ENCODE measurements at places on chromosomes 16 and 17. TPM values are rescaled to one million over a fixed set of nuclear protein-coding genes. Genes with fewer than 3 reads are reported as not detected.

- no peaks in the 10 kb centered on the region for H3K4me1 ChIP-seq
- H3K27me3 ChIP-seq = no peaks in the 10 kb centered on the region
- H3K4me3 ChIP-seq = no peak overlapping the region
Observed at GRCh38 chr16:50372611-50373344, 4.0 kb upstream of the BRD7 start.

GRCh38 chr17:38658741-38659345 lies 15.9 kb downstream of the EPOP start:
- H3K36me3 ChIP-seq = no peaks in the 10 kb centered on the region
- no peak overlapping the region for H3K27ac ChIP-seq
- H3K4me1 ChIP-seq = peaks cover 2% of the 10 kb centered on the region
- no peaks in the 10 kb centered on the region for H3K27me3 ChIP-seq
- no peak overlapping the region for H3K4me3 ChIP-seq

- no peaks in the 10 kb centered on the region for H3K27me3 ChIP-seq
- H3K4me1 ChIP-seq = peaks cover 9% of the 10 kb centered on the region
- H3K27ac ChIP-seq = no peak overlapping the region
- DNase-seq = no peak
- H3K4me3 ChIP-seq = no peak overlapping the region
Observed at GRCh38 chr16:4884209-4884608, 36.9 kb downstream of the UBN1 start.

Gene KIF2B
- not detected for total RNA-seq

Gene SPG7
- total RNA-seq = 25.7 TPM

Gene ANKFY1
- 21.9 TPM for total RNA-seq

Gene TENT4B
- 4.3 TPM for total RNA-seq

All from pancreas (tissue), 10 donors.